ENCODE measurements at places on chromosomes 5 and 9.

- no peak for DNase-seq
Observed at GRCh38 chr9:109064963-109065702, 51.8 kb upstream of the CTNNAL1 start.

DNA sequence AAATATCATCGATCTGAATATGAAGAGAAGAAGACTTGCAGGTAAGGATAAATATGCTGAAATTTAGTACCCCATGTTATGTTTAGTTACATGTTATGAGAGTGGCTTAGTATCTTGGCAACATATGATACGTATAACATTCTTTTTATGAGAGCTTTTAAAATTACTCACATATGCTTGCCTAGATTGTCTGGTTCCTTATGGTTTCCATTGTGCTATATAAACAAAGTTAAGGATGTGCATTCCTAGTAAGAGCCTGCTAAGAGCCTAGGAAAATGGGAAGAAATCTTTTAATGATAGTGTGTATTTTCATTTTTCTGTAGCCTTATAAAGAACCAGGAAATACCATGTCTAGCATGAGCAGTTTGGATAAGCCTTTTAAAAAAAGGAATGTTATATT, 112.0 kb upstream of the KCNN2 start:
- DNase-seq = no peak

DNA sequence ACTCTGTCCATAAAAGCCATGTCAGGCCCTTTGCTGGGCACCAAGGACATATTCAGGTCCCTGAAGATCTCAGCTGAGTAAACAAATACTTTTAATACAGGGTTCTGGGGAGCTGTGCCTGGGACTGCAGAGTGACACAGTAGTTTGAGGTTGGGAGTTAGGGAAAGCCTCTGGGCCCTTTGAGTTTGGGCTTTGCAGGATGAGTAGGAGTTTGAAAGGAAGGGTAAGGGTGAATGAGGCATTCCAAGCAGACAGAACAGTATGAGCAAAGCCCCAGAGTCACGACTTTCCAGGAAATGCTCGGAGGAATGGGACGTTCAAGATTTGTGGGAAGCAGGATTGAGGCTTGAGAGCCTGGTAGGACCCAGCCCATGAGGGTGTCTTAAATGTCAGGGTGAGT, 13.3 kb downstream of the CRB2 start:
- DNase-seq = no peak

- DNase-seq = no peak
Observed at GRCh38 chr5:74642543-74642863, 2.0 kb upstream of the ENC1 start.

- DNase-seq = no peak
Observed at GRCh38 chr5:34621277-34622097, 34.6 kb upstream of the RAI14 start.

GRCh38 chr5:746258-746761, 38.2 kb downstream of the ZDHHC11B start:
- DNase-seq = no peak

- DNase-seq = no peak
Observed at GRCh38 chr5:54156577-54156976, 153.8 kb downstream of the ARL15 start.

Measured in activated CD8-positive, alpha-beta T cell treated with anti-CD3 and anti-CD28 coated beads for 36 hours (primary cell).